ENCODE measurements at places on chromosomes 7 and 10.

- DNase-seq, result no peak
Observed at GRCh38 chr7:68444042-68444441, 1154.2 kb upstream of the AUTS2 start.

DNA sequence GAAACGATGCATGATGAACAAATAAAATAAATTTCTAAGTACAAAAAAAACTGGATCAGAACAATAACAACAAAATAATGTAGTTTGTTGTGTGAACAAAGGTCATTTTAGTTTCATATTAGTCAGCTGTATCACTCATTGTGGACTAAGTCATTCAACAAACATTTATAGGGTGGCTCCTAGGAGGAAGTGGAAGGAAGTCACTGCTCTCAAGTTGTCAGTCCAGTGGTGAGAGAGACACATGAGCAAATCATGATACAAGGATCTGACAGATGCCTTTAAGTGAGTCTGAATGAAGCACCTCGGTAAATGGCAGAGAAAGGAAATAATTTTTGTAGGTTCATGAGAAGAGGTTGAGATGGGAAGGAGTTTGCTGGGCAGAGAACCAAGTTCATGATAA lies 56.8 kb downstream of the EPDR1 start:
- DNase-seq, result no peak

DNA sequence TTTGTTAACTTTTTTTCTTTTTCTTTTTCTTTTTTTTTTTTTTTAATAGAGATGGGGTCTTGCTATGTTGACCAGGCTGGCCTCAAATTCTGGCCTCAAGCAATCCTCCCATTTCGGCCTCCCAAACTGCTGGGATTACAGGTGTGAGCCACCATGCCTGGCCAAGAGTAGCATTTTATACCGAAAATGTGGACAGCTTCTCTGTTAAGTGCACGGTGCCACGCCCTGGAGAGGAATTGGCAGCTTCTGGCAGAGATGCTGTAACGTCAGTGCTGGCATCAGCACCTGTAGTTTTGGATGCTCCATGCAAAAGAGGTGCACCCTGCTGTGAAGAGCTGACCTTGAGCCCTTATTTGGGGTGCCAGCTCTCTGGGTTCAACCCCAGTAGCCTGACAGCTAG lies 18.2 kb downstream of the IL15RA start:
- DNase-seq, result no peak

DNA sequence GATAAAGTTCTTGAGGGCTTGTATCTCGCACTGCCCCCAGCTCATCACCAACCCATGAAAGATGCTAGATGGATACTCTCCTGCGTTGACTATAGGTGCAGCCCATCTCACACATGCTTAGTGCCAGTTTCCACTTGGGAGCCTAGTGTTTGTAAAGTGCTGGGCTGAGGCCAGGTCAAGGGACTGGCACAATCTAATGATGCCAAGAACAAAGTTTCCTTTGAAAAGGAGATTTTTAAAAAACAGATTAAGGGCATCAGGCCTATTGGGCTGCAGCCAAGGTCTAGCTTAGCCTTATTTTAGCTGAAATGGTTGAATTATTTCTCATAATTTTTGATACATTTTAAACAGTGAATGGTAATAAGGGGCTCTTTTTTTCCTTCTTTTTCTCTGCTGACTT lies 259.0 kb downstream of the ADRA2A start:
- DNase-seq, result no peak

- no peak for DNase-seq
Observed at GRCh38 chr10:85858776-85859515, 507.6 kb downstream of the GRID1 start.

DNA sequence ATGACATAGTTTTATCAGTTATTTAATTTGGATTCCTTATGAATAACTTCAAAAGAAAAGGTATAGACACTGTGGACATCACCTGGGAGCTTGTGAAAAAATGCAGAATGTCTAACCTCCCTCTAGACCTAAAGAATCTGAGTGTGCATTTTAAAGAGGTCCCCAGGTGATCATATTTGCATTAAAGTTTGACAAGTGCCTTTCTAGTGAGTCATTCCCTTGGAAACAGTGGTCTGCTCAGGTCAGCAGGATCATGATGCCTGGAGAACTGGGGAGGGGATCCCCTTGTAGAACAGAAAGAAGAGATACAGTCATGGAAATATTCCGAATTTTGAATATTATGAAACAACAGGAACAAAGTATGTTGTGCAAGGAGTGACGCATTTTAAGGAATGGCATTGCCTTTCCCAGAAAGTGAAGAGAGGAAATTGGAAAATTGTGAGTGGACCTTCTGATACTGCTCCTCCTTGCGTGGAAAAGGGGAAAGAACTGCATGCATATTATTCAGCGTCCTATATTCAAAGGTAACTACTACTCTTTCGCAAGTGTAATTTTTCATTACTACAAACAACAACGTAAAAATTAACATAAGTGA lies 4.6 kb downstream of the STEAP2 start:
- no peak for DNase-seq

DNA sequence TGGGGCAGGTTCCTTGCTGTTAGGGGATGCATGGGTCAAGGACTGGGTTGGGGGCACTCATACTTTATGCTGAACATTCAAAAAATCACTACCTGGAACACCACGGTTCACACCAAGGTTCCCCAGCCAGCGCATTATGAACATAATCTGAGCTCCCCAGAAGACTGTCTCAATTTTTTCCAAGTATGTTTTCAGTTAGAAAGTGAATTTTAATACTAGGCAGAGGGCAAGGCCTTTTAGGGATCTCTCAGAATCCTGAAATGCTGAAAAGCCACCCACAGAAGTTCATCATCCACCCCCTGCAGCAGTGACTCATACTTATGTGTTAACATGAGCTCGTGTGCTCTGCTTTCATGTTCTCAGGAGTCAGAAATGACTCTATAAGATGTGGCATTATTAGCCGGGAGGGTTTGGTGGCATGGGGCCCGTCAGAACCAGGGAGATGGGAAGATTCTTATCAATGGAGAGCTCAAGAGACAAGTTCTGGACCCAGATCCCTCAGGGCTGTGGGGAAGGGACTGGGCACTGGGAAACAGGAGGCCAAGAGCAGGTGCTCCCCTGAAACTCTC lies 185.2 kb upstream of the ITGB1 start:
- no peak for DNase-seq

GRCh38 chr10:80540618-80540980 lies 2.9 kb downstream of the SH2D4B start:
- DNase-seq, result no peak

DNA sequence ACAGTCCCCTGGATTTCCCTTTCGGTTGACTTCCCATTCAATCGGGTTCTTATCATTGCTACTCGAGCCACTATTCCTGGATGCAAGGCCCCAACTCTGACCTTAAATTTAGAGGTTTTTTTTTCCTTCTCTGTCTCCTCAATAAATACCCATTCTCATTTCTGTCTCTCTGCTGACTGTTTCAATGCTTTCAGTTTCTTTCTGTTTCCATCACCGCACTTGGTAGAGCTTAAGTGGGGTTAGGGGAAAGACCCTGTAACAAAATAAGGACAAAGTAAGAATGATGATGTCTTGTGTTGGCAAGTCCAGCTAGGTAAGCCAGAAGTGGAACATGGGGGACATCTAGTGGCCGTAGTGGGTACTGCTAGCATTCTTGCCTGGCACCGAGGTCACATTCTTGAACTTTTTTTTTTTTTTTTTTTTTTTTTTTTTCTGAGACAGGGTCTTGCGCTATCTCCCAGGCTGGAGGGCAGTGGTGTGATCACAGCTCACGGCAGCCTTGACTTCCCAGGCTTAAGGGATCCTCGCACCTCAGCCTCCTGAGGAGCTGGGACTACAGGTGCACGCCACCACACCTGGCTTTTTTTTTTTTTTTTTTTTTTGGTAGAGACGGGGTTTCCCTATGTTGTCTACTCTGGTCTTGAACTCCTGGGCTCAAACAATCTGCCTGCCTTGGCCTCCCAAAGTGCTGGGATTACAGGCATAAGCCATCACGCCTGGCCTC lies 40.3 kb downstream of the ZC3HC1 start:
- DNase-seq, result peak; percentile 86

- DNase-seq, result no peak
Observed at GRCh38 chr7:30155481-30155880, 20.7 kb downstream of the MTURN start.

DNA sequence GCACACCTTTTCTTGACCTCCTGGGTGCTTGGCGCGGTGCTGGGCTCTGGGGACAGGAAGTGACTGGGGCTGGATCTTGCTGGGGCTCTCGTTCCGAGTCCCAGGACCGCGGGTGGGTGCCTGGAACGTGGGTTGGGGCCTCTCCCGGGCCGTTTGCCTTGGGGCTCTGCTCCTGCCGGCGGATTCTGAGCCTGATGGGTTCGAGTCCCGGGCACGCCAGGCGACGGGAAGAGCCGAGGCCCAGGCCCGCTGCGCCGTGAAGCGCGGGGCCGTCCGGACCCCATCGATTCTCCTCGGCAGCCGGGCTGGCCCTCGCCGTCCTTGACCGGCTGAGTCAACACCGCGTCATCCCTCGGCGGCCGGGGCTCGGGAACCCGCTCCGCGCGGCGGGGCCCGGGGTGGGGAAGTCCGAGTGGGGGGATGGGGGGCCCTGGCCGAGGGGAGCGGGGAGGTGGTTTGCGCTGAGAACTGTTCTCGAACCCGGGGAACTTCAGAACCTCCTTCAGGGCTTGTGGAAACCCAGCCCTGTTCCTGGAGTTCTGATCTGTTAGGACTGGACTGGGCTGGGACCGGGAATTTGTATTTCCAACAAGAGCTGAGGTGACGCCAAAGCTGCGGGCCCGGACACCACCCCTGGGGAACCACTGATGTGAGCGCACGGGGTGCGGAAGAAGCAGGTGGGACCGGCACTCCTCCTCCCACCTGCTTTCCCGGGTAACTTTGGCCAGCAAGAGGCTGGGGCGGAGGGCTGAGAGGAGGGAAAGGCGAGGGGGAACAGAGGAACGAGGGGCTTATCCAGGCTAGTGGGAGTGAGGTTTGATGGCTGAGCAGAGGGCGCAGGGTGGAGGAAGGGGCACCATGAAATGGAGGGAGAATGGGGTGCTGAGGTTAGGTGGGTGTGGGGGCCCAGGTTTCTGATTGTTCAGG lies 6.2 kb downstream of the HHEX start:
- DNase-seq, result no peak

- no peak for DNase-seq
Observed at GRCh38 chr7:136039577-136040345, 62.6 kb upstream of the MTPN start.

- DNase-seq, result no peak
Observed at GRCh38 chr7:130442601-130443000, 1.8 kb upstream of the CEP41 start.

GRCh38 chr10:90751107-90751997 lies 106.5 kb downstream of the HTR7 start:
- peak; percentile 16 for DNase-seq

GRCh38 chr10:34766266-34766600 lies 48.9 kb downstream of the PARD3 start:
- DNase-seq, result no peak

DNA sequence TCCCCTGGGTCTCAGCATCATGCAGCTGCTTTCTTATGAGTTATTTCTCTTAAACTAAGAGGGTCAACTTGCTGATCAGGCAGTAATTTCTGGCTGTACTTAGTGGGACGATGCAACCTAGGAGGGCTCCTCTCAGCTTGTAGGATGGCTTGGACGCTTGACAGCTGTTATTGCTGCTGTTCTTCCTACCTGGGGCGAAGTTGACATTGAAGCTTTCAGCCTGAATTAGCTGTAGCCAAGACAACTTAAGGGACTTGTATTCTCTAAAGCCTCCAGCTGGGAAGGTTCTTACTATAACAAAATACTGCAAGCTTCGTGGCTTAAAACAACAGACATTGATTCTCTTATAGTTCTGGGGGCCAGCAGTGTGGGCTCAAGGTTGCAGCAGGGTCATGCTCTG lies 224.9 kb downstream of the ACTR3B start:
- no peak for DNase-seq

- DNase-seq, result no peak
Observed at GRCh38 chr7:2761131-2761624, 73.2 kb downstream of the AMZ1 start.

DNA sequence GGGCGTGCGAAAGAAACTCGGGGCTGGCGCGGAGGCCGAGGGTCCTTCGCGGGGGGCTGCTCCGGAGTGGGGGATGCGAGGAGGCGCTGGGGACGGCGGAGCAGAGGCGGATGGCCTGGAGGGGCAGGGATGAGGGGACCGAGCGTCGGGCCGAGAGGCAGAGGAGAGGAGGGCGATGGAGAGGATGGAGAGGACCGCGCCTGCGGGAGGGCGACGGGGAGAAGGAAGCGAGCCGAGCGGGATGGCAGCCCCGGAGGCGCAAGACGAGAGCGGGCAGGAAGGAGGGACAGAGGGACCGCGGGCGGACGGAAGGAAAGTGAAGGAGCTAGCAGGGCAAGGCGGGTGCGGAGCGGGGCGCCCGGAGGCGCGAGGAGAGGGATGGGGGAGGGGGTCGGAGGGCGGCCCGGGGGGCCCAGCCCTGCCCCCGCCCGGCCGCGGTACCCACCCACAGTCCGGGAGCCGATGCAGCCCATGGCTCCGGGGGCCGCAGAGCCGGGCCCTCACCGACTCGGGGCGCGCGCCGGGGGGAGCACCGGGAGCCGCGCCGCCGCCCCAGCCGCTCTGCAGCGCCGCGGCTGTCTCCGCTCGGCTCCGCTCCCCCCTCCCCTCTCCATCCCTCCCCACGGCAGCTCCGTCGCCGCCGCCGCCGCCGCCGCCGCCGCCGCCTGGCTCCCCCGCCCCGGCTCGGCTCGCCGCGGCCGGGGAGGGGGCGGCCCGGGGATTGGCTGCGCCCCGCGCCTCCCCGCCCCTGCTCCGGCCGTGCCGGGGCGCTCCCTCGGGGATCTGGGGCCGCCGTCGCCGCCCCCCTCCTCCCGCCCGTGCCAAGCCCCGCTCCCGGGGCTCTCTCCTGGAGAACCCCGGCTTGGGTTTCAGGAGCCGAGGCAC lies at the start of gene FAM131B:
Gene FAM131B (minus strand): TSS at position 583 of the 885 bp plus-strand sequence. CDS start 110 bp downstream, at position 473.
- DNase-seq, result no peak

- no peak for DNase-seq
Observed at GRCh38 chr10:2262333-2262732, 525.0 kb upstream of the ADARB2 start.

DNA sequence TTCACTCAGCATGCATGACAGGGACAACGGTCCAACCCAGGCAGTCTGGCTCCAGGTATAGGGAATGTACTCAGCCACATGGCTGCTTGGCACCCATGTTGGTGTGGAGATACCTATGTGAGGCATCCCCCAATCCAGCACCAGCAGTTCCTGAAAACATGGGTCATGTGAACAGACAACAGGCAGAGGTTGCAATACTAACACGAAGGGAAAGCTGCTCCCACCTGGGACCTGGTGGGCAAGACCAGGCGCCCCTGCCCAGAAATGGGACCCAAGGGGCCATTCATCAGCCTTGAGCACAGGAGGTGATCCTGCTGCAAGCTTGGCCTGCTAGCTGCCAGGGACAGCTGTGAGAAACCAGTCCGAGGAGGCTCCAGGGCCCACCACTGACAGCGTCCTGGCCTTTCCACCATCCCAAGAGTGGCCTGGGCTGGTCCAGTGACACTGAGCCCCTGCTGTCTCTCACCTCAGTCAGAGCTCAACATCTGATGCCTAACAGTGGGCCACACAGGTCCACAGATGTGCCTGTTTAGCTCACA lies 142.3 kb downstream of the ARHGAP22 start:
- no peak for DNase-seq

DNA sequence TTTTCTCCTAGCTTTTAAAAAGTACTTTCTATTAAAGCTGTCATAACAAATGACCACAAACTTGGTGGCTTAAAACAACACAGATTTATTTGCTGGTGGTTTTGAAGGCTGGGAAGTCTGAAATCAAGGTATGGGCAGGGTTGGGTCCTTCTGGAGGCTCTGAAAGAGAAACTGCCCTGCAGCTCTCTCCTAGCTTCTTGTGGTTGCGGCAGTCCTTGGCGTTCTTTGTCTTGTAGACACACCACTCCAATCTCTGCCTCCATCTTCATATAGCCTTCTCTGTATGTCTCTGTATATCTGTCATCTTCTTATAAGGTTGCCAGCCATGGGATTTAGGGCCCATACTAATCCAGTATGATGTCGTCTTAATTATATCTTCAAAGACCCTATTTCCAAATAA lies 79.4 kb upstream of the PRR15 start:
- DNase-seq, result no peak
